Common myeloid progenitor, CD34-positive (primary cell): ENCODE measurements at places on chromosomes 5 and 9.

DNA sequence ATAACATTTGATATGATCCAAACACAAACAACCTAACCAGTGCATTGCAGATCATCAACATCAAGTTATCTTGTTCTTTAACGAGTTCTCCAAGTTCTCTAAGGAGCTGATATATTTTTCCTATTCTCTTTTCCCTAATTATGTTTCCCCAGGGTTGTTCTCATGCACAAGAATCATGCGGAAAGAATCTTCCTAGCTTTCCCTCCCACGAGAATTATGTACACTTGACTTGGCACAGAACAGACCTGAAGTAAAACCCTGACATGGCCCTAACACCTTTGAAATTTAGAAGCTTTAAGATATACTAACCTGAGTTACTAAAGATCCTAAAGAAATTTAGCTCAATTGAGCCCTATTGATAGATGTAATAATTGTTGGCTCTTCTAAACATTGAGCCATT is 110.7 kb upstream of the FST start:
- DNase-seq: no peak

DNA sequence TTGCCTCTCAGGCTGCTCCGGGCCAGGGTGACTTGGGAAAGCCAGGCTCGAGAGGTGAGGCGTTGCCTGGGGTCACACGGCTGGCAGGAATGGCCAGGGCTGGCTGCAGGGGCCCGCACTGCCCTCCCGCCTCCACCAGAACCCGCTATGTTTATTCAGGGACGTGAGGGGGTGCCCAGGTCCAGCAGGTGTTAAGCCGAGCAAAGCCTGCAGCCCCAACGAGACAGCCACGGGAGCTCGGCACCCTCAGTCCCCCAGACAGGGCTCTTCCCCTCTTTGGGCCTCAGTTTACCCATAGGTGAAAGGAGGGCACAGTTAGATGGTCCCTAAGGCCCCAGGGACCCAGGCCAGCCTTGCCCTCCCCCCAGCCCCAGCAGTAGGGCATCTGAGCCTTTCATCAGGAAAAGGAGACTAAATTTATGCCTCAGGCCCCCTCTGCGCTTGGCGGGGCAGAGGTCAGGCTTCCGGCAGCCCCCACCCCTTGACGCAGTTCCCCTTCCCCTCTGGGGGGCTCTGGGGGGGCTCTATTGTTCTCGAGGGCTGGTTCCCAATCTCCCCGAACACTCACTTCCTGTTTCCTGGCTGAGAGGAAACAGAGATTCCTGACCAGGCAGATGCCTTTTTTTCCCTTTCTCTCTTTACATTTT is 7.1 kb upstream of the EGFL7 start:
- peak; percentile 98 for DNase-seq

DNA sequence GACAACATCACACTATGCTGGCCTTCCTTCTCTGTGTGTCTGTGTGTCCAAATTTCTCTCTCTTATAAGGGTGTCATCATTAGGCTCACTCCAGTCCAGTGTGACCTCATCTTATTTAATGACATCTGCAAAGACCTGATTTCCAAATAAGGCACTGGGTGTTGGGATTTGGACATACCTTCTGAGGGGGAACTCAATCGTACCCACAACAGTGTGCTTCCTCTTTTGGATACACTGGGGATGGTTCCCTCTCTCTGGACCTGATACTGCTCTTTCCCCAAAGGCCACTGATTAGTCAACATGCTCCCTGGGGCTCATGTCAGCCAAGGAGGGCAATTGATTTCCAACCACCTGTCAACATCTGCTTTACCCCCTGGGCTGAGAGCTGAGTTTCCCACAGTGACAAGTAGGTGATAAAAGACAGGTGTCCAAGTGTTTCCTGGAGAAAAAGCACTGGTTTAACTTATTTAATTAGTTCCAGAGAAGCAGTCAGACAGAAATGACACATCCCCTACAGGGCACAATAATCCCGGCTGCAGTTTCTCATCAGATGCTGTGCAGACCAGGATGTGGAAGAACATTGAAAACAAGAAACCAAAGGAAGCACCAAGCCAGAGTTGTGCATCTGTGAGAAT is 17.8 kb upstream of the CEP72 start:
- peak; percentile 18 for DNase-seq

GRCh38 chr5:173920866-173921555 is 32.9 kb downstream of the CPEB4 start:
- DNase-seq: peak; percentile 37

DNA sequence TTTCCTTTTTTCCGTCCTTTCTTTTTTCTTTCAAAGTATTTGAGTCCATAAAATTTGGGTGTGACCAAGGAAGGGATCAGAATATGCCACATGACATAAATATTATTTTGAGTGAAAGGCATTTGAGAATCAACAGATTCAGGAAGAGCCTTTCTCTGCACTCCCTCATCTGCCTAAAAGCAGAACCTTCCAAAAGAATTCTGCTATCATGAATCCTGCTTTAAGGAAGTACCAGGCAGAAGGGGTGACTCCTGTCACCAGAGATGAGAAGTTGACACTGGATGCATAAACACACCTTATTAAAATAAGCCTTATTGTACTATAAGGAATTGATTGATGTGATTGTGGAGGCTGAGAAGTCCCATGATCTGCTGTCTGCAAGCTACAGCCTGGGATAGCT is 196.7 kb downstream of the SREK1 start:
- no peak for DNase-seq

- DNase-seq: no peak
Measured at GRCh38 chr5:33852319-33852718, 39.5 kb downstream of the ADAMTS12 start.

DNA sequence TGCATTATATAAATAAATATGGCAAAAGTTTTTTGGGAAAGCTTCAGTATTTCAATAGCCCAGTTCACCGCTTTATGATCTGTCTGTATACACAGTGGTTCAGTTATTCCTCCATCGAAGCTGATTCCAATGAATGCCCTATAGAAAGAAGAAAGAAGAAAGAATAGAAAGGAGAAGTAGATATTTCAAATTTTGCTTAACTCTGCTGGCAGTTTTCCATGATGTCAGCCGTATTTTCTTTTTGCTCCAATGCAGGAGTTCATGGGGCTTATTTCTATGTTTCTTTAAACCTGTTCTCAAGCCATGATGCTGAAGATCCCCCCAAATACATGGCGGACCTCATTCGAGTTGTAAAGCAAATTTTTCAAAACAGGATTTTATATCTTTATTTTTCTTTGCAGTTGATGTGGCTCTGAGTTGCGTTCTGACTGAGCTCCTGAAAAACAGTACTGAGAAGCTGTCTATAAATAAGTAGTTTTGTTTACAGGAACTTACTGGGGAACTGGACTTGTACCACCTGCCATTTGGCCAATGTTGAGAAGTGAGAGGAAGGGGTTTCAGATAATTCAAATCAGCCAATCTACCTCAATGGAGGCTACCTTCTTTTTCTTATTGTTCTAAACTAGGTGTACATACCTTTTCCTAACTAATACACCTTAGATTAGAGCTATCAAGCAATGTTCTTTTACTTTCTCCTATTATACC is 418.5 kb upstream of the MEF2C start:
- peak; percentile 13 for DNase-seq

GRCh38 chr9:91992461-91993041 is 42.5 kb upstream of the ROR2 start:
- no peak for DNase-seq

DNA sequence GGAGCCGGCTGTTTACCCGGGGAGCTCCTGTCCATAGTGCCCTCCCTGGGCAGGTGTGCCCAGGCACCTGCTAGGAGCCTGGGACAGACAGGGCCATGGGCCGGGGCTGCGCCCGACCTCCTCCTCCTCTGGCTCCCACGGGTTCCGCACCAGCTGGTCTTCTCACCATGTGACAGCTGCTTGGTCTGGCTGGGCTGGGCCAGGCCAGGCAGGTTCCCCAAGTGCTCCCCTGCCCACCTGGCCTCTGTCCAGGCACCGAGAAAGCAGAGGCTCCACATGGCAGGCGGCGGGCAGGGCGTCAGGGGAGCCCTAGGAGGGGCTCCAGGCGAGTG is 60.0 kb downstream of the OLFM1 start:
- DNase-seq: no peak

DNA sequence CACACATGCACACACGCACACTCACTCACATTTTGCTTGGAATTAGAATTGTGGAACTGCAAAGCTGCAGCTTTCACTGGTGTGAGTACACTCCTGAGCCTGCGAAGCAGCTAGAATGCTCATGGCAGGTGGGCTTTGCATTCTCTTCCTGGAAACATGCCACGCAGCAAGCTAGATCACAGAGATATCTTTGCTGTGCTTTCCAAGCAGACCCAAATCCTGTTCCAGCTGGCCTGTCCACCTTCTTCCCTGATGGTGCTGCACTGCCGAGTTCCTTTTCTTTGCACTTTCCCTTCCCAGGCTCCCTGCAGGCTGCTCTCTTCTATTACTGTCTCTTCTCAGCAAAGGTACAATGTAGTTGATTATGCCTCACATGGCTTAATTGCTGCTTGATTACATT is 92.7 kb upstream of the CKMT2 start:
- no peak for DNase-seq

DNA sequence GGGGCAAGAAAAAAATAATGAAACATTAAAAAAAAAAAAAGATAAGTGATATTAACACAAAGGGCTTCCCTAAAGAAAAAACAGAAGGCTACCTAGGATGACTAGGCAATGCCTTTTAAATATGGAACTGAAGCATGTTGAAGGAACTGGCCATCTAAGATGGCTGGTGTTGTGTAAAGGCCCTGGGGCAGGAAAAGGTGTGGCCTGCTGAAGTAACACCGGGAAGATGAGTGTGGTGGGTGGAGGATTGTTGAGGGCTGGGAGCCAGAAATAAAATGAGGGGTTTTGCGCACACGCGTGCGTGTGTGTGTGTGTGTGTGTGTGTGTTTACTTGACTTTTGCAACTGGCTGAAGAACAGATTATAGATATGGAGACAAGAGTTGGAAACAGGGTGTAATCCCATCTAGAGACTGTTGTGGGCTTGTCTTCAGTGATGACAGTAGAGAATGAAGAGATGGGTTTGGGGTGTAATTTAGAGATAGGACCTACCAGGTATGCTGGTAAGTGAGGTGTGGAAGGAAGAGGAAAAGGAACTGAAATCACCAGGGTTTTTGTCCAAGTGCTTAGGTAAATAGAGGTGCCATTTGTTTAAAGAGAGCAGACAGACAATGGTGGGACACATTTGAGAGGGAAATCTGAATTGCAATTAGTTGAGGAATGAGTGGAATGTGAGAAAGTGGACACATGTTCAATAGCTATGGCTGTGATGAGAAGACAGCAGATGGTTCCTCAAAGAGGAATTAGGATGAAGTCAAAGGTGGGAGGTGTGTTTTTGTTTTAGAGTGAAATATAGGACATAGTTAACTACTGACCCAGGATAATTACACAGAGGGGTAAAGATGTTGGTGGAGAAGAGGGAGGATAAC is 33.9 kb downstream of the RAD23B start:
- no peak for DNase-seq
